MG63 (cell line): ENCODE measurements at places on chromosomes 3 and 15. TPM values are rescaled to one million over a fixed set of nuclear protein-coding genes. Genes with fewer than 3 reads are reported as not detected.
A peak's percentile ranks its signal among the peaks of the same experiment; 100 is the strongest.

APOD gene
- total RNA-seq, result not detected in 2 replicates

TRIM42 gene
- not detected in 2 replicates for total RNA-seq

GRCh38 chr3:39990532-39990931 is 181.1 kb downstream of the MYRIP start:
- peak; percentile 3 for DNase-seq

- no peak for DNase-seq
Measured at GRCh38 chr3:39453134-39453533, 14.3 kb upstream of the MOBP start.

DNA sequence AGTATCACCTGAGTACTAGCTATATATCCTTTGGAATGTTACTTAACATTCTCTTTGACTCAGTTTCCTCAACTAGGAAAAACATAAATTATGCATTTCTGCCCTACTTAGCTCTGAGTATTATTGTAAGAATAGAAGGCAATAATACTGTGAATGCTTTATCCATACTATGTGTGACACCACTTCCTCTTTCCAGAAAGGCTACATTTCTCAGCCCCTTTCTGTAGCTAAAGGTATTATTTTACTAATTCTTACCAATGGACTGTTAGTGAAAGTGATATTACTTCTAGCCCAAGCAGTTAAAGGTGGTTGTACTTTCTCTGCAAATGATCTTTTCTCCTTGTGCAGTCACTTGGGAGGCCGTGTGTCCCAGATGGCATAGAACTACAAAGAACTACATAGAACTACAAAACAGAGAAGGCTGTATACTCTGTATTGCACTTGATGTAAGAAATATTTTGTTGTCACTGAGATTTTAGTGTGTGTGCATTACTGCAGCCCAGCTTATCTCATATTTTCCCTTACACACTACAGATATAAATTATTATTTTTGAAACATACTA is 35.1 kb downstream of the MYH15 start:
- no peak for DNase-seq

- no peak for DNase-seq
Measured at GRCh38 chr3:196498297-196498696, 5.3 kb downstream of the RNF168 start.

GRCh38 chr3:35439663-35440062 is 199.7 kb upstream of the ARPP21 start:
- no peak for DNase-seq

KNG1 gene
- not detected in 2 replicates for total RNA-seq

- no peak for DNase-seq
Measured at GRCh38 chr3:71156062-71156665, 427.4 kb downstream of the FOXP1 start.

GRCh38 chr15:100252779-100253417 is 88.9 kb downstream of the ADAMTS17 start:
- DNase-seq, result no peak

WDR93 gene
- total RNA-seq, result 0.13 TPM in 1 of 2 replicates, not detected in the other

- DNase-seq, result no peak
Measured at GRCh38 chr3:183401678-183402077, 26.7 kb downstream of the MCF2L2 start.

DNA sequence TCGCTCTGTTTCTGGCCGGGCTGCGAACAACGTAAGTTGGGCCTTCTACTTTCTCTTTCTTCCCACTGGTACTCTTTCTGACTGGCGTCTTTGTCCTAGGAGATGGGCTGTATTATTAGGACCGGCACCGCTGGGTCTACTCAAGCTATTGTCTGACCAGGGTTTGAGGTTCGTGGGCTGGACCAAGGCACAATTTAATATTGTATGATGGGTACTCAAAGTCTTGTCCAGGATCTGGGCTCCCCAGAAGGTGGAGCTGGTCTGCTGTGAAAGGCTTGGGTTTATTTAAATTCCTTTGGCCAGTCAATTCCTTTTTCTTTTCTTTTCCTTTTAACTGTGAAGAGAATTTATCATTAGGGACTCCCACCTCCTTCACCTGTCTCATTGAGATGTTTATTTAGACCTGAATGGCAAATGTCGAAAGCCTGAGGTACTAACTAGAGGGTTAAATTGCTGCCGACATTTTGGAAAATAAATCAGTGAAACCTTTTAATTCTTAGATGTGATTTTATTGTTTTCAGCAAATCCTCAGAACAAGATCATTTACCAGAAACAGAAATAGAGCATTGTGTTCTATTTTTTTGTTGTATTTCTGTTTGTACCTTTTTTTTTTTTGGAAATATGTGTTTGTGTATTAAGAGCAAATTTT is 410 bp downstream of the LRRC49 start:
- DNase-seq, result peak; percentile 53

DNA sequence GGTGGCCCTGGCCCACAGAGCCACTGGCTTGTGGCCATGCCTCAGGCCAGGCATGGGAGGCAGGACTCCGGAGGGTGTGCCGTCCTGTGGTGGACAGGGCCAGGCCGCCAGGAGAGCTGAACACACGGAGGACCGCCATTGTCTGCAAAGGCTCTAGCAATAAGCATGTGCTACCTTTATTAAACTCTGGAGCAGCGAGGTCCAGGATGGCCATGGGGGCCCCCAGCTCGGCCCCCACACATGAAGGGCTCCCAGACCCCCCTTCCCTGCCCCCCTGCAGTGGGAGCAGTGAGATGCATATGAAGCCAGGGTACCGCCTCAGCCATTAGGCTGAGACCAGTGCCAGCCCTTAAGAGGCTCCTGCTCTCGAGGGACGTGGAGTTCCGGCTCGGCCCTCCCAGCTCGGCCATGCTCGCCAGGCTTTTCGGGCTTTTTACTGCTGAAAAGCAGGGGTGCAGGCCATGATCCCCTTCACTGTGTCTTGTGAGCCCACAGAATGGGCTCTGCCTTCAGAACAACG is 2.7 kb downstream of the AMIGO3 start:
- DNase-seq, result no peak

GRCh38 chr3:133135306-133135705 is 97.1 kb downstream of the TMEM108 start:
- DNase-seq, result no peak

DNA sequence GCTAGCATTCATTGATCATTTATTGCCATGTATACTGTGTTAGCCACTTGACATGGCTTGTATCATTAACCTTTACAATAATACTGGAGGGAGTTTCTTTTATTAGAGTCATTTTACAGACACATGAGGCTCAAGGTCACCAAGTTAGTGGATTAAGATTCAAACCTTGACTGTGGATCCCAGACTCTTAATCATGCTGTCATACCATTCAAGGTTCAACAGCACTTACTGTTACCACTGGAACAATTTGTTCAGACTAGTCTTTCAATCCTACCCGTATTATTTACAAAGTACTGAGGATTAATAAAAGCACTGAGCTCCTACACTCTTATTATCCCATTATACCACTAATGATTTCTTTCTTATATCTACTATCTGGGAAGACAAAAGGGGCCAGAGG is 1.2 kb downstream of the COX17 start:
- DNase-seq, result no peak

GRCh38 chr3:13580256-13581023 is 31.5 kb downstream of the FBLN2 start:
- DNase-seq, result no peak

PLA2G4E gene
- not detected in 2 replicates for total RNA-seq

DNA sequence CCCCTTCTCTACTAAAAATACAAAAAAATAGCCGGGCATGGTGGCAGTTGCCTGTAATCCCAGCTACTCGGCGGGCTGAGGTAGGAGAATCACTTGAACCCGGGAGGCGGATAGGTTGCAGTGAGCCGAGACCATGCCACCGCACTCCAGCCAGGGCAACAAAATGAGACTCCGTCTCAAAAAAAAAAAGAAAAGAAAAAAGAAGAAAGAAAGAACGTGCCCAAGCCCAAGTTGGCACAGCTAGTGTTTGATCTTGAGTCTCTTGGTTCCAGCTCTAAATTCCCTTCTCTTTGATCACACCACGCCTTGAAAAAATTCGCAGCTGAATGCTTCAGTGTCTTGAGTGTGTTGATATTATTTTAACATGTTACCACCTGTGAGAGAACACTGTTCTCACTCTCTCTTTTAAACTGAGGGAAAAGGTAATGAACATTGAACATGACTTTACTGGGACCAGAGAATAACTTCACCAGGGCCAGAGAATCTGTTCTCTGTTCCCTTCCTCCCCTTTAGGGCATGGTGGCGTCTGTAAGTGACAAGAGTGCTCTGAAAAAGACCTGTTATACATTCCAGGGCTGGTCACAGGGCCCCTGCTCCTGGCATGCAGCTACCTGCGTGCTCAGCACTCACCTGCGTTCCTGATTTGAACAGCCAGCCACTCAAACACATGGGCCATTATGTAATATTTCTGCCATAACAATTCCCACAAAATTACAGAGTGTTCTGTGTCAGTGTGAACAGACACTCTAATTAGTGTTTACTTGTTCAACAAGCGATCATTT is 19.0 kb downstream of the SLCO3A1 start:
- no peak for DNase-seq

TM4SF18 gene
- 4.5 and 6.4 TPM in 2 replicates for total RNA-seq

GRCh38 chr3:145144361-145144760 is 1016.6 kb downstream of the PLOD2 start:
- no peak for DNase-seq

HRG gene
- not detected in 2 replicates for total RNA-seq

- DNase-seq, result peak; percentile 9
Measured at GRCh38 chr3:127304121-127304744, 16.4 kb upstream of the PRR20G start.

DNA sequence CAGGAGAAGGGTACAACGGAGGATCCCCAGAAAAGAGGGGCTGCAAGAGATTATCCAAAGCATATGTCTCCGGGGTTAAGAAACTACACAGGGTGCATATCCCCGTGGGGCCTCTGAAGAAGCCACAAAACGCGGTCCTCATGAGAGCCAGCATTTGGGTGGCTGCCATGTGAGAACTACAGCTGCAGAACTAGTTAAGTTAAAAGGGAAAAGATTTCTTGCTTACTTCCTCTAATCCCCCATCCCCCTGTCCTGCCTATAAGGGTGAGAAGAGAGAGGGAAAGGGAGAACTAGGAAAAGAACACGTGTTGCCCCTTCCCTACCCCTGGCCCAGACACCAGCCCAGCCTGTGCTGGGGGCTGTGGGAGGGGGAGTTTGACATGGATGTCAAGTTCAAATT is 70.4 kb upstream of the PCSK6 start:
- DNase-seq, result no peak

DNA sequence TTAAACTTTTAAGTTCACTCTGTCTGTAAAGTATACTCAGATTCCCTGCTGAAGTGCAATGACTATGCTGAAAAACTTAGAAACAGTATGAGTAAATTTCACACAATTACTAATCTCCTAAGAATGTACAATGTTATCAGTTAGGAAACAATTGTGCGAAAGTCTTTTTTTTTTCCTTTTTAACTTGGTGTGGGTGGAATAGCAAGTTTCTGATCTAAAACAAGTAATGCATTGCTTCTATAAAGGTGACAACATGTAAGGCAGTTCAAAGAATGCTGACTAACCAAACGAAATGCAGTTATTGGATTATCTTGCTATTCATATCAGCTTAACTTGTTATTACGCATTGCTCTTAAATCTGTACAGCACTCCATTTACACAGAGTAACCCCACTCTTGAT is 19.3 kb upstream of the SLC12A8 start:
- no peak for DNase-seq

MCTP2 gene
- total RNA-seq, result 2.6 and 10.1 TPM in 2 replicates

- DNase-seq, result no peak
Measured at GRCh38 chr3:174620138-174620537, 239.0 kb upstream of the NAALADL2 start.

GRCh38 chr15:94383706-94384105 is 152.3 kb downstream of the MCTP2 start:
- no peak for DNase-seq

GRCh38 chr3:40901796-40902195 is 297.5 kb upstream of the CTNNB1 start:
- no peak for DNase-seq

OXTR gene
- total RNA-seq, result 0.03 and 0.15 TPM in 2 replicates

DNA sequence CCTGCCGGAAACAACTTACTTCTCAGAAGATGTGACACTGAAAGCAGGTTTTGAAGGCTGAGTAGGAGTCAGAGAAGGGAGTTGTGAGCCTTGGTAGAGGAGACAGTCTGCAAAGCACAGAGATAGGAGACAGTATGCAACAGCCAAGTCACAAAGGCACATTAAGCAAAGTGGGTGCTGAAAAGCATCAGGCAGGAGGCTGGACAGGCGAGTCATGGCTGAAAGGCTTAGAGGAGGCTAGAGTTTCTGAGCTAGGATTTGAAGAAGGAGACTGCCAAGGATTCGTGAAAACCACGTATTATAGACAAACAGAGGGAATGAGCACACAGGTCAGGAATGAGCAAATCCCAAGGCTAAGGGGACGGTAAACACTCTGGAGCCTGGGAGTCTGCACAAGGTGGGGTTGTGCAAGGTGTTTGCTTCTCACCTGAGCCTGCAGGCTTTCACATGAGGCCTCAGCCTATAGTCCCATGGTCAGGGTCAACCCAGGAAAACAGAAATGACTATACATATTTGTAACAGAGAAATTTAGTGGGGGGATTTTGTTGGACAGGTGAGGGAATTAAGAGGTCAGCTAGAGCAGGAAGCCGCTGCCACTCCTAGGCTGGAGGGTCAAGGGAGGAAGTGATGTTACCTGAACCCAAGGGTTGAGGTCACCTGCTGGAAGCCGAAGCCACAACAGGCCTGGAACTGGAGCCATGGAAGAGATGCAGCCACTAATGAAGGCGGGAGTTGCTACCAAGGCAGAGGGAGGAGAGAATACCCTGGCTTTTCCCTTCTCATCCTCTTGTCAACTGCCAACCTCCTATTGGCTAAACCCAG is 23.1 kb upstream of the TRIM71 start:
- peak; percentile 43 for DNase-seq

- peak; percentile 40 for DNase-seq
Measured at GRCh38 chr3:47443611-47443995, 32.1 kb downstream of the SCAP start.

CHRNA7 gene
- 0.20 TPM in 1 of 2 replicates, not detected in the other for total RNA-seq

DNA sequence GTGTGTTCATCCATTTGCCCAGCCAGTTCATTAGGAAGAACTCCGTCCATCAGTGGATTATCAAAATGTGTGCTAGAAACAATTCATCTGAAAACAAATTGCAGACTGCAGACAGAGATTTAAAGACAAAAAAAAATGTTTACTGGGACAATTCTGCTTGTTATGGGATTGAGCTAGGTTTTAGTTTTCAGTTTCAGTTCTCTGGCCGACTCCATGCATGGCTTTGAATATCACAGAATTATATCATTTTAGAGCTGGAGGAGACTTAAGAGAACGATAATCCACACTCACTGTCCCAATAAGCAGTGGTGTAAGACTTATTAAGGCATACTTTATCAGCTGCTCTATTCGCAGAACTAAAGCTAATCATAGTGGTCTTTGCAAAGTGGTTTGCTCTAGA is 51.1 kb downstream of the TFG start:
- DNase-seq, result no peak

NCKIPSD gene
- 2.0 and 4.8 TPM in 2 replicates for total RNA-seq

CERS3 gene
- total RNA-seq, result not detected in 2 replicates

STRA6 gene
- 1.4 and 1.9 TPM in 2 replicates for total RNA-seq

- DNase-seq, result no peak
Measured at GRCh38 chr15:81385721-81386076, 11.7 kb upstream of the TMC3 start.

- peak; percentile 22 for DNase-seq
Measured at GRCh38 chr3:15015456-15015855, 49.7 kb downstream of the MRPS25 start.

GRCh38 chr15:71225851-71226250 is 110.6 kb downstream of the THSD4 start:
- DNase-seq, result no peak

GRCh38 chr3:20225769-20226168 is 39.8 kb upstream of the SGO1 start:
- no peak for DNase-seq

HHLA2 gene
- not detected in 2 replicates for total RNA-seq
